Activated naive CD4-positive, alpha-beta T cell treated with anti-CD3 and anti-CD28 coated beads, Interleukin-2, amount 50 U/mL, for 16 hours (primary cell): ENCODE measurements at places on chromosomes 13 and 19.

- DNase-seq = no peak
Observed at GRCh38 chr13:95503662-95504061, 48.9 kb upstream of the CLDN10 start.

- no peak for DNase-seq
Observed at GRCh38 chr19:41649827-41650226, 23.0 kb upstream of the CEACAM4 start.

- no peak for DNase-seq
Observed at GRCh38 chr19:5460748-5461147, 5.5 kb downstream of the ZNRF4 start.

GRCh38 chr13:50909605-50910484 lies at the start of gene RNASEH2B:
TSS of gene RNASEH2B (plus strand) at chr13:50909791. CDS start at chr13:50910077, 286 bp downstream.
- DNase-seq = peak; percentile 73

DNA sequence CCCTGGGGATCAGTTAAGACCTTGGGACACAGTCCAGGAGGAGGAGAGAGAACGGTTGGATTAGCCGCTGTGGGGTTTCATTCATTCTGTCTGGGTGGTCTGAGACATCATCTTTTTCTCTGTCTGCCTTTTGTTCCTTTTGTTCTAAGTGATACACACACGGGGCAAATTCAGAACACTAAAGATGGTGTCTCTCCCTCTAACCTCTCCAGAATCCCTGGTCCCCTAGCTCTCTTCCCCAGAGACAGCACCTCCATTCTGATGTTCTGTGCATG lies 5.0 kb downstream of the BICRA start:
- no peak for DNase-seq
